ENCODE measurements at places on chromosomes 6 and 20.

DNA sequence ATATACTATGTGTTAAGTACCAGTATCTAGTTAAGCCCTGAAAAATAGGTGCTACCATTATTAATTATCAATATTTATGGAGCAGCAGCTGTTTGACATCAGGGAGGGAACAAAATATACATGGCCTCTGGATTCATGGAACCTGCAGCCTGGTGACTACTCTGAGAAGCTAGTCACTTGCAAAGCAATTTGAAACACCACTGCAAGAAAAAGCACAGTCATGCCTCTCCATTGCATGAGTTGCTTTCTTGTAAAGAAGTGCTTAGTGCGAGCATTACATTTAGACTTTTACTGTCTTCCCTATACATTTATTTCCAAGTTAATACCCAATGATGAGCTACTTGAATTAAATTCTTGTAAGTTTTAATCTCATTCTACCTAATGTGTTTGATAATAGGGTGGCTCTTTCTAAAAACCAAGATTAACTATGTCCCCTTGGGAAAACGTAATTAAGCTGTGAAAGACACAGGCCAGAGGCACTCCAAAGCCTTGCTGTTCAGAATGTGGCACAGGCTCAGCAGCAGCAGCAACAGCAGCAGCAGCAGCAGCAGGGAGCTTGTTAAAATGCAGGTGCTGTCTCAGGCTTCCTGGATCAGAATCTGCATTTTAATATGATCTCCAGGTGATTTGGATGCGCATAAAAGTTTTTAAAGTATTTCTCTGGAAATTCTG is 83.6 kb downstream of the PFDN4 start:
- no peak for DNase-seq

DNA sequence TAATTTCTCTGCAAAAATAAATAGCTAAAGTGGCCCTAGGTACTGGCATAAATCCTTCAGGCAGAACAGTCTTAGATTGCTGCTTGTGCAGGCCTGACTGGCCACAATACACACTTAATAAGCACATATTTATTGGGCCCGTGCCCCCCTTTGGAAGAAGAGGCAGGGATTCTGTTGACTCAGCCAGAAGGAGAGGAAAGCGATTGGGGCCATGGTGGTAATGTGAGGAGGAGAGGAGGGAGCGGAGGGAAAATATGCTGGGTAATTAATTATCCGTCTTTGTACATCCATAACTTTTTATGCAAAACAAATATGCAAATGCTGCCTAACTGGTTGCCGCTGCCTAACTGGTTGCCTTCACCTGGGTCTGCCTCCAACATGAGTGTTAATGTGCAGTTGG is 36.2 kb downstream of the CD40 start:
- DNase-seq = no peak

DNA sequence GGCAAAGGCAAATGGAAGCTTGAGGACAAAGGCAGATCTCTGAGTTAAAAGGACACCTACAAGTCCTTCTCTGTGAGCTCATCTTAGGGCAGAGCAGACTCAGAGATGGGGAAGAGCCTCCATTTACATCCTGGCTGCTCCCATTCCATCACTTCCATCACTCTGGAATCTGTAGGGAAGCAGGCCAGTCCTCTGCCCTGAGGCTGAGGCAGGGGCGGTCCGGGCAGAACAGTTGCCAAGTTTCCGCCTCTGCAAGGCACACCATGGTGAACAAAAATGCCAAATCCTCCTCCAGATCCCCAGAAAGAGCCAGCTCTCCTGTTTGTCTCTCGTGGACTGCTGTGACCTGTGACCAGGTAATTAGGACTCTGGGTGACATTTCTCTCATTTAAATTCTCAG is 209.6 kb upstream of the SSTR4 start:
- no peak for DNase-seq

- no peak for DNase-seq
These were observed 55.5 kb upstream of the PDE10A start for GRCh38 chr6:165718491-165718891.

GRCh38 chr6:25218346-25218745 is 60.8 kb upstream of the CARMIL1 start:
- no peak for DNase-seq

DNA sequence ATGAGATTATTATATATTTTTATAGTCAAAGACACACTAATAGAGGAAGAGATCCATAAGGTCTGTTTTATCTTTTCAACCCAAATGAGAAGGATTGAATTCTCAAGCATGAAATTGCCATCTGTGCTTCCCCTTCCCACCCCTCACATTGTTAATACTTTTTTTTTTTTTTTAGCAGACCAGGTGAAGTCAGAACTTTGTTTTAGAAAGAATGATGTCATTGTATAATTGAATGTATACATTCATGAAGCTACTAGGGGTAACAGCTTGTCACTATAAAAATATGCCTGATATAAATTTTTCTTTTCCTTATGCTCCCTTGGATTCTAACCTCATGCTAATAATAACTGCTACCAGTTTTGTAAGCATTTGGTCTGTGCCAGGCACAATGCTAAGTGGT is 88.9 kb downstream of the TFAP2B start:
- no peak for DNase-seq

DNA sequence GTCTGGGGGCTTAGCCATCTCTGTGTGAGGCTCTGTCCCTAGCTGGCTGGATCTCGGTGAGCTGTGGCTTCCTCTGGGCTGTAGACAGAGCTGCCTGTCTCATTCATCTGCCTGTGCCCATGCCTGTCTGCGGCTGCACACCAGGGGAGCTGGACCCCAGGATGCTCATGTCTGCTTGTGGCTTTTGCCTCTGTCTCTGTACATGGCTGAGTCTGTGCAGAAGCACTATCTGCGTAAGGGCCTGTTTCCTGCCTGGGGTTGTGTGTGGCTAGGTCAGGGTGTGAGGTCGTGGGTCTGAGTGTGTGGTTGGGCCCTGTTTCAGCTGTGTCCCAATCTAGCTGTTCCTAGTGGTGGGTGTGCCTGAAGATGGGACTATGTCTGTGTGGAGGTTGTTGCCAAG is 68.2 kb downstream of the CDH22 start:
- no peak for DNase-seq
